ENCODE measurements at places on chromosomes 2 and 18.

- no peak for DNase-seq
These were observed 38.9 kb downstream of the DHRS9 start for GRCh38 chr2:169108099-169108884.

GRCh38 chr2:120809151-120809550 is 73.5 kb downstream of the GLI2 start:
- DNase-seq = no peak

GRCh38 chr2:191359133-191359532 is 113.9 kb downstream of the MYO1B start:
- DNase-seq = no peak

DNA sequence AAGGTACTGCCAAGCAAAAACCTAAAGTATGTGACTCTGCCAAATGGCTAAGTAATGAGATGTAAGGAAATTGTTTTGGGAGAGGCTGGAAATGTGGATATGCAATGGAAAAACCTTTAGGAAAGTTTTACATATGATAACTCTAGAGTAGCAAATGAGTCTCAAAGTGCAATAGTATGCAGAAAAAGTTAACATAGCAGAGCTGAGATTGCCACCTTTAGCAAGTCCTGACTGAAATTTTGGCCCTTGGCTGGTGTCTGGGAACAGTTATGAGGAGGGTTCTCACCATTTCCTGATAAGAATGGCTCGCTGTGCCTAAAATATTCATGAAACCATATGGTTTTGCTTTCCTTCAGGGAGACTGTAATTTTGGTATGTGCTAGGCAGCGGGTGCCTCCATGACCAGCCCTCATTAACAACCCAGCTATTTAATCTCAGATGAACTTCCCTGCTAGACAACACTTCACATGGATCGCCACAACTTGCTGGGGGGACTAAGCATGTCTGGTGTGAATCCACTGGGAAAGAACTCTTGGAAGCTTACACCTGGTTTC is 72.3 kb upstream of the ERBB4 start:
- no peak for DNase-seq

DNA sequence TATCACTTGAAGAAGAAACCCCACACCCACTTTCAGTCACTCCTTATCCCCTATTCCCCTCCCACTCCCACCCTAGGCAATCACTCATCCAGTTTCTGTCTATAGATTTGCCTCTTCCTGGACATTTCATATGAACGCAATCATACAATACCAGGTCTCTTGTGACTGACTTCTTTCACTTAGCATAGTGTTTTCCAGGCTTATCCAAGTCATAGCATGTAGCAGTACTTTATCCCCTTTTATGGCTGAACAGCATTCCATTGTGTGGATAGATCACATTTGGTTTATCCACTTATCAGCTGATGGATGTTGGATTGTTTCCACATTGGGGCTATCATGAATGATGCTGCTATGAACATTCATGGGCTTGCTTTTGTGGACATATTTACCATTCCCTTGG is 6.6 kb downstream of the CFAP221 start:
- no peak for DNase-seq

DNA sequence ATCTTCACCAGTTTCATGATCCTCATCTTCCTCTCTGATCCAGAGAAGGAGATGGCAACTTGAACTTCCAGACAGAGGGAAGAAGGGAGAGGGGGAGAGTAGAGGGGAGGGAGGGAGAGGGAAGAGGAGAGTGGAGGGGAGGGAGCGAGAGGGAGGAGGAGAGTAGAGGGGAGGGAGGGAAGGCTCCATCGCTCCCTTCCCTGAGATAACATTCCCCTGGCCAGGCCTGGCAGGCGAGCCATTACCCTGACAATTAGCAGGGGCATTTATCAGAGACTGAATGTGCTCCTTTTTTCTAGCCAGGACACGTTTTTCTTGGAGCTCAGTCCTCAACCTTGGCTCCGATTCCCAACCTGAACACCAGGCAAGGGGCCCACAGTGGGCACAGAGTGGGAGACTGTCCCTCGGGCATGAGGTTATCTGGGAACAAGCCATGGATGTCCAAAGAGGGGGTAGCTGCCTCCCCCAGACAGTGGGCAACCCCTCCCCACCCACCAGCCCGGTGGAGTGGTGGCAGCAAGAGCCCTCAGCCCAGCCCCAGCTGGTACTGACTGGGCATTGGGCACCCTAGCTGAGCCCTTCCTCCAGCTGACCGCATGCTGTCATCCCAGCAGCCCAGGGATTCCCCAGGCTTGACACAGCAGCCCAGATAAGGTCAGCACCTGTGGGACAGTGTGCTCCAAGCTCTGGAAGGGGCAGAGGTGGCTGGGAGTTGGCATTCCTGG is 81.8 kb downstream of the TNS1 start:
- no peak for DNase-seq

DNA sequence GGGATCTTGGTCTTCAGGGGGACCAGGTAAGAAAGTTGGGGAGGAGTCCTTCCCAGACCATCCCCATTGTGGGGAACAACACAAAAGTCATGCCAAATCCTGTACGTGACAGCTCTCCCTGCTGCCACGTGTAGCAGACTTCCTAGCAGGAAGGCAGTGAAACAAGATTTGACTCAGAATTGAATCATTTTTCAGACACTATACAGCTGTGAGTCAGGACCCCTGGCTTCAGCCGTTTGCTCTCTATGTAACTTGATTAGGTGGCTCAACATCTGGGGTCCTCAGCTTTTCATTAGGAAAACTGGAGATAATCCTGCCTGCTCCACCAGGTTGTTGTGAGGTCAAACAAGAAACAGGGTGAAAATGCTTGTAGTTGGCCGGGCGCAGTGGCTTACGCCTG is 32.9 kb upstream of the PDCL3 start:
- DNase-seq = no peak

Data from activated T-helper 9 cell treated with anti-CD3 and anti-CD28 coated beads, Interleukin-2, amount 50 U/mL, for 16 hours (primary cell).